ENCODE measurements at places on chromosomes 3 and 15.

DNA sequence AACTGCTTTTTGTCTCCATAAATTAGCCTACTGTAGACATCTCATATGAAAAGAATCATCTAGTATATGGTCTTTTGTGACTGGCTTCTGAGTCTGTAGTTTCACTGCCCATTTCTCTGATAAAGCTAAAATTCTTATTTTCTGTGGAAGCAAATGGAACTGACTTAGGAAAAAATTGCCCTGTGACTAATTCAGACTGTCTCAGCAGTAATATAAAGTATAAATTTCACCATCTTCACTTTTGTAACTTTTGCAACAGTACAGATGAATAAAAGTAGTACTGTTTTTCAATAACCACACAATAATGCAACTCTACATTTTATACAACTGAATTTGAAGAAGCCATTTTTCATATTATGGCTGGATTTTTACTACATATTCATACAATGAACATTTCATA is 104.1 kb downstream of the TBC1D5 start:
- H3K36me3 ChIP-seq: no peaks in the 10 kb centered on the region
- no peak for DNase-seq

- no peaks in the 10 kb centered on the region for H3K4me1 ChIP-seq
- no peak for DNase-seq
- no peak overlapping the region for H3K27ac ChIP-seq
These were observed 12.1 kb upstream of the SIAH2 start for GRCh38 chr3:150775001-150775599.

GRCh38 chr15:27702581-27702980 is 396.5 kb downstream of the OCA2 start:
- H3K4me3 ChIP-seq: no peak overlapping the region
- H3K27ac ChIP-seq: no peak overlapping the region
- H3K36me3 ChIP-seq: no peaks in the 10 kb centered on the region
- DNase-seq: no peak
- H3K4me1 ChIP-seq: no peaks in the 10 kb centered on the region
- H3K27me3 ChIP-seq: no peaks in the 10 kb centered on the region

- H3K4me1 ChIP-seq: no peaks in the 10 kb centered on the region
- no peak for DNase-seq
- H3K27me3 ChIP-seq: no peaks in the 10 kb centered on the region
- H3K36me3 ChIP-seq: no peaks in the 10 kb centered on the region
These were observed 399.4 kb downstream of the OCA2 start for GRCh38 chr15:27699699-27700098.

DNA sequence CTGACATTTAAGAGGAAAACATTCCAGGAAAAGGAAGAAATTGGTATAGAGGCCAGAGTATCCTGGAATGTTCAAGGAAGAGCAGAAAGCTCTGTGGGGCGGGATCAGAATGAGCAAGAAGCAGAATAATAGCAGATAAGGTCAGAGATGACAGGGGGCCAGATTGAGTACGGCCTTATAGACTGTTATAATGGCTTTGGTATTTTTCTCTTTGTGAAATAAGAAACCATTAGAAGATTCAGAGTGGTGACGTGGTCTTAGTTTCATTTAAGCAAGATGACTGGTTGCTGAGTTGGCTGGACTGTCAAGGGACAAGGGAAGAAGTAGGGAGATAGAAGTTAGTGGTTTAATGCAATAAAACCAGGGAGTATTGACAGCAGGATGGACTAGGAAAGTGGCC is 218.3 kb upstream of the SOX2 start:
- no peaks in the 10 kb centered on the region for H3K27me3 ChIP-seq

DNA sequence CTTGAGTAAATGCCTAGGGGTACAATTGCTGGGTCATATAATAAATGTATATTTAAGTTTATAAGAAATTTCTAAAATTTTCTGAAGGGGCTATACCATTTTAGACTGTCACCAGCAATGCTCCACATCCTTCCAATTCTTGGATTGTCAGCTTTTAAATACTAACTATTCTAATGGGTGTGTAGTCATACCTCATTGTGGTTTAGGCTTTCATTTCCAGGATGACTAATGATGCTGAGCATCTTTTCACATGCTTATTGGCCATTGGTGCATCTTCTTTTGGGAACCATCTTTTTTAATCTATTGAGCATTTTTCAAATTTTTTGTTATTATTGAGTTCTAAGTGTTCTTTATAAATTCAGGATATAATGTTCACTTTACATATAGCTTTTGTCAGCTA is 52.5 kb upstream of the CORO2B start:
- DNase-seq: no peak
- H3K36me3 ChIP-seq: no peaks in the 10 kb centered on the region
- H3K27ac ChIP-seq: no peak overlapping the region
- no peaks in the 10 kb centered on the region for H3K27me3 ChIP-seq

DNA sequence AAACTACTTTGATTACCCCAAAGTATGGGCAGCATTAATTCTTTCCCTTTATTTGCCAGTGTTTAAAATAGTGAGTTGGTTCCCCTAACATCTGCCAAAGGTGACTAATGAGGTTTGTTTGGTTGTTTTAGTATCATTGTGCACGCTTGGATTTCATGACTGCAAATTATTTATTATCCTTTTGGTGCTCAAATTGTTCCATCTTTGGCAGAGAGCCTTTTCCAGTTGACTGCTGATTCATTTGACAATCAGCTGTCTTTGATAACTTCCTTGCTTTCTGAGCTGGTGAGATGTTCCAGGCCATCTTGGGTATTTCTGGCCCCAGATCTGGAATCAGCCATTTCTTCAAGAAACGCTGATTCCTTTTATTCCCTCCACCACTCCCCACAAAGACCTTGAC is 8.9 kb downstream of the DLEC1 start:
- no peaks in the 10 kb centered on the region for H3K27me3 ChIP-seq
- no peak for DNase-seq
- H3K36me3 ChIP-seq: no peaks in the 10 kb centered on the region
- no peak overlapping the region for H3K27ac ChIP-seq

DNA sequence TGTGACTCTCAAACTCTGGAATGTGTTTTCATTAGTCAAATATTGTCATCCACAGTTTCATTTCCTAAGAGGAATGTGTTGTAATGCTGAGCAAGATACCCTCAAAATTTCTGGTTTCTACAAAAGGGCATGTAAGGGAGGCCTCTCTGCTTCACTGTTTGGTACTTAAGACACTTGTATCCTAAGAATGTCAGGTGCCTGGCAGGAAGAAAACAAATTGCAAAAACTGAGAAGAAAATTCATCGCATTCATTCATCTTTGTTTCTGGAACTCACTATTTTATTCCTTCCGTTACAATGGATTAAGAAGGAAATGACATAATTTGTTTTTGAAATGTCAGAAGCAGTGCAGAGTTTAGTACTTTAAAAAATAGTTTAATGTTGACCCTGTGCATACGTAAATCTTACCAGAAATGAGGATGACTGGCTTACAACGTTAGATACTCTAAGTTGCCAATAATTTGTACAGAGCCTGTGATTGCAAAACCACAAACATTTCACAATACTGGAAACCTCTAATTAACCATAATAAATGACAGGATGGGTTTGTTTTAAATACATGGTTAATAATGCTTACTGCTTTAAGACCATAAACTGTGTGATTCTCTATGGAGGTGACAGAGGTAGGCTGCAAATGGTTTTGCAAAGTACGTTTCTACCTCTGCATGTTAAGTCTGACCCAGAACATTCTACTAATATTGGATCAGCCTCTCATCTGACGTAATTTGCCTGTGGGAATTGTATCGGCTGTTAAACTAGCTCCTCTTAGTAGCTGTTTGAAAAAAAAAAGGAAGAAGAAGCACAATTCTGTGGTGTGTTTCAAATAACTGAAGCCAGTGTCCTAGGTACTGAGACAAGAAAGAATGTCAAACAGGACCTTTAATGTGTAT is 477.8 kb downstream of the RBMS3 start:
- no peaks in the 10 kb centered on the region for H3K36me3 ChIP-seq
- peak overlapping the region; percentile 61 for H3K27ac ChIP-seq
- H3K4me3 ChIP-seq: no peak overlapping the region

GRCh38 chr3:197906850-197907187 is 43.2 kb upstream of the RPL35A start:
- no peaks in the 10 kb centered on the region for H3K27me3 ChIP-seq
- no peak overlapping the region for H3K4me3 ChIP-seq
- DNase-seq: no peak

DNA sequence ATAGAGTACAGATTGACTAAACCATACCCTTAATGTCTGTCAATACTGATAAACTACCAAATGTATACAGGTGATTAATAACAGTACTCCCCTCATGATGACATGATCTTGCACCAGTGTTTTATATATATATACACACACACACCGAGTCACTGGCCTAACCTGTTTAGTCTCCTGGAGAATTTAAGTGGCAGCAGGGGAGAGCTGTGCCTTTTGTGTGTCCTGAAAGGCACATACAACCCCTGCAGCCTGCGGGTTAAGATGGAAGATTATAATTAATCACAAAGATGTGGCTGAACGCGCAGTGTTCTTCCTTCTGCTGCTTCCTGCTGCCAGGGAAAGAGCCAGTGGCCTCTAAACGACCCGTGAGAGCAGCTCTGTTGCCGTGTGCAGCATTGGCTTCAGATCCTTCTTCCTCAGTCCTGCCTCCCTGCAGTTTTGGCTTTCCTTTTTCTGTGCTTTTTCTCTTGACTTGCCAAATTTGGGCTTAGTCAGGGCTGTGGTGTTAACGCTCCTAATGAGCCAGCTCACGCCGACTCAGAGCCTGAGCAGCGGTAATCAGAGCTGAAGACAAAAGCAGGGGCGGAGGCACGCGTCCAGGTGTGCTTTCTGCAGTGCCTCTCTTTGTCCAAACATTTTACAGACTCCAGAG is 42.5 kb upstream of the UBE3A start:
- no peak overlapping the region for H3K4me3 ChIP-seq
- H3K27me3 ChIP-seq: no peaks in the 10 kb centered on the region
- H3K27ac ChIP-seq: no peak overlapping the region
- H3K36me3 ChIP-seq: no peaks in the 10 kb centered on the region
- H3K4me1 ChIP-seq: no peaks in the 10 kb centered on the region

DNA sequence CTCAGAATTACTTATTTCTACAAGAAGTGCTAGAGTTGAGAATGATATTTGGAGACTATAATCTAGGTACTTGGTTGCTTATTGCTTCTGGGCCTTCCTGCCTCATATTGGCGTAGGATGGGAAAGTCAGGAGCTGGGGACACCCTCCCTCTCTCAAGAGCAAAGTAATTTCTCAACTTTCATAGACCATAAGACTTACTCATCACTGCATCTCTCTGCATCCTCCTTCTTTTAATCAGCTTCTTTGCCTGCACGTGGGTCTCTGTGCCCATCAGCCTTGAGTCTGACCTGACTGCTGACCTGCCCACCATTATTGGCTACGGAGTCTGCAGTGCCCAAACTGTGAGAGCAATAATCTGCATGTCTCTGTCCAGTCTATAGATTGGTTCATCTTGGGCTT is 27.3 kb upstream of the XIRP1 start:
- no peak overlapping the region for H3K4me3 ChIP-seq
- no peaks in the 10 kb centered on the region for H3K4me1 ChIP-seq
- H3K27me3 ChIP-seq: no peaks in the 10 kb centered on the region
- no peak overlapping the region for H3K27ac ChIP-seq
- H3K36me3 ChIP-seq: no peaks in the 10 kb centered on the region

GRCh38 chr3:117063930-117064329 is 354.4 kb downstream of the TUSC7 start:
- no peak overlapping the region for H3K27ac ChIP-seq
- no peaks in the 10 kb centered on the region for H3K27me3 ChIP-seq
- H3K36me3 ChIP-seq: no peaks in the 10 kb centered on the region
- no peak overlapping the region for H3K4me3 ChIP-seq
- no peak for DNase-seq
- H3K4me1 ChIP-seq: no peaks in the 10 kb centered on the region

- H3K27ac ChIP-seq: peak overlapping the region; percentile 99
- H3K36me3 ChIP-seq: no peaks in the 10 kb centered on the region
- no peaks in the 10 kb centered on the region for H3K27me3 ChIP-seq
- no peak for DNase-seq
These were observed 874 bp downstream of the INO80 start for GRCh38 chr15:41115161-41115651.

DNA sequence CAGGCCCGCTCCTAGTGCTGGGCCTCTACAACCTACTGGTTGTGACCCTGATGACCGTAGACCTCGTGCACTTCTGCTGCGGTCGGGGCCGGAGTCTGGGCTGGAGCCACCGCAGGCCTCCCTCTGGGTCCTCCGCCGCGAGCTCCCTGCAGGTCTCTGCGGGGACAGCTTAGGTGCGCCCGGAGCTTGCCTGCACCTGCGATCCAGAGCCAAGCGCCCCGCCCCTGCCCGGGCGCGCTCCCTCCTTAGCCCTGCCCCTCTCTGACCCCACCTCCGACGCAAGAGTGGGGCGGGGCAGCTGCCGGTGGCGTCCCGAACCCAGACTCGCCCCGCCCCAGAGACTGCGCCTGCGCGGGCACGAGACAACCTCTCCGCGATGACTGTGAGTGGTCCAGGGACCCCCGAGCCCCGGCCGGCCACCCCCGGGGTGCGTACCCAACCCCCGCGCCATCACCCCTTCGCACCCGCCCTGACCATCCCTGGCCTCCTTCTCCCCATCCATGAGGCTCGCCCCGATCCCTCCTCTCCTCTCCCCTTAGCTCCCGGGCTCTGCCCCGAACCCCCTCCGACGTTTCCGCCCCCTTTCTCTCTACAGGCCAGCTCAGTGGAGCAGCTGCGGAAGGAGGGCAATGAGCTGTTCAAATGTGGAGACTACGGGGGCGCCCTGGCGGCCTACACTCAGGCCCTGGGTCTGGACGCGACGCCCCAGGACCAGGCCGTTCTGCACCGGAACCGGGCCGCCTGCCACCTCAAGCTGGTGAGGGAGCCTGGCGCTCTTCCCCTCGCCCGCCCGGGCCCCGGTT is at the start of gene UNC45A:
Gene UNC45A (plus strand): TSS at position 337 of the 803 bp plus-strand sequence. CDS start 40 bp downstream, at position 377.
- no peaks in the 10 kb centered on the region for H3K27me3 ChIP-seq
- peak; percentile 97 for DNase-seq
- peak within 1 kb of the TSS; percentile 85 for H3K4me3 ChIP-seq
- H3K27ac ChIP-seq: peak within 1 kb of the TSS; percentile 71

DNA sequence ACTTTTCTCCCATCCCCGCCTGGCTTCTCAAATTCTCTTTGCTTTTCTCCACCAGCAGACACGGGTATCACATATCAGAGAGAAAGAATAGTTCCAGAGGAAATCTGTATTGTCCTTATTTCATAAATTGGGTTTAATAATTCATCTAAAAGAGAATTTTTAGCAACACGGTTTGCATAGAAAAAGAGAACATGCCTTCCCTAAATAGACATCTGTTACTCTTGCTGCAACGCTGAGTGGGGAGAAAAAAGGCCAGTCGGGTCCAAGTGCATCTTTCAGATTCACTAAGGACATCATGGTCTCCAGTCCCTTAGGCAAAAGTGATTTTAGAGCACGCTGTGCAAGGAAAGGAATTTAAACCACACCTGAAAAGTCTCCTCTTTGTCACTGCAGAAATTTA is 201.3 kb downstream of the ABHD5 start:
- H3K4me1 ChIP-seq: peaks cover 6% of the 10 kb centered on the region
- H3K27ac ChIP-seq: no peak overlapping the region
- no peak for DNase-seq
- H3K27me3 ChIP-seq: peaks cover 14% of the 10 kb centered on the region
- H3K36me3 ChIP-seq: no peaks in the 10 kb centered on the region

DNA sequence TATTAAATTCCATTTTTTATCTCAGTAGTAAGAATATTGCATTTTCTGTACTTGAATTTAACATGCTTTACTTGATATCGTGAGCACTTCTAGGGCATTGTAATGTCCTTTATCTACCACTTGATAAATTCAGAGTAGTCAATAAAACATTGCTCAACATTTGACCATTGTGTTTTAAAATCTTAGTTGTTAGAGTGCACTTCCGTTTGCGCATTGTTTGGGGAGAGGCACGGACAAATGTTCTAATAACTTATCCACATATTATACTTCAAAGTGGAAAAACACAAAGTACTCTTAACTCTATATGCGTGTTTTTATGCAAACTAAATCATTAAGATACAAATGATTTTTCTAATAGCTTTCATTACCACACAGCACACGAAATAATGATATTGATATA is 419 bp downstream of the FAM227B start:
- no peak for DNase-seq
- H3K4me1 ChIP-seq: peaks cover 25% of the 10 kb centered on the region
